Left lobe of liver (tissue), 2 donors: ENCODE measurements at places on chromosomes 6 and 20. TPM values are rescaled to one million over a fixed set of nuclear protein-coding genes. Genes with fewer than 3 reads are reported as not detected.
A peak's percentile ranks its signal among the peaks of the same experiment; 100 is the strongest.

- no peak for DNase-seq
Measured at GRCh38 chr6:109238396-109238795, 143.1 kb downstream of the CEP57L1 start.

GRCh38 chr6:163793011-163793983 is 378.8 kb downstream of the QKI start:
- no peak for DNase-seq

Gene MATN4
- not detected for total RNA-seq

DNA sequence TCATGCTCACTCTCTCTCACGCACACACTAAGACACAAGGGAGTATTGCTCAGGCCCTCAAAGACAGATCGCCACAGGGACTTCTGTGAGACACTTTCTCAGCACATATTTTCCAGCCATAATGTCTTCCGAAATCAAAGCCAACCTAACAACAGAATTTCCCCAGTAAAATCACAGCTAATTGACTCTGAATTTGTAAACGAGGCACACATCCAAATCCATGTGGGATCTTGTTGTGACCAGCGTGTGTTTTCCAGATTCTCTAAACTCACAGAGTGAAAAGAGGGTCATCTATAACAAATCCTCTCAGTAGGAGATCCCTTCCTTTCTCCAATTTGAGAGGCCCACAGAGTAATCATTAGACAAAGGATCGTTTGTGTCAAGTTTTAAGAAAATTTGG is 280.4 kb downstream of the PACRG start:
- DNase-seq: no peak

DNA sequence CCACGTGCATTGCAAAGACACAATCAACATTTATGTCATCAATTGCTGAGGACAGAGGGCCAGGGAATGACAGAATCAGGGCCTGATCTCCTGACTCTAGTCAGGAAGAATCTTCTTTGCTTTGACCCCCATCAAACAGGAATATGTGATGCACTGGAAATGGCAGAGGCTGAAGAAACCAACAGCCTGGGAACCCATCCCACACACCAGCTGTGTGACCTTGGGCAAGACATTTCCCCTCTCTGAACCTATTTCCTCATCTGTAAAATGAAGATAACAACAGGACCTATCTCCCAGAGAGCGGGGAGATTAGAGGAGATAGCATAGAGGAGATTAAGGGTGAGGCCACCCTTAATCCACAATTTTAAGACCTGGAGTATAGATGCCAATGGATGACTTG is 1.5 kb downstream of the HNF4A start:
- no peak for DNase-seq

Gene FNDC1
- total RNA-seq: 0.10 TPM

Gene HCRTR2
- total RNA-seq: not detected

- DNase-seq: peak; percentile 36
Measured at GRCh38 chr20:31862506-31862905, 7.8 kb downstream of the DUSP15 start.

- DNase-seq: peak; percentile 38
Measured at GRCh38 chr20:44018259-44018941, 103.7 kb downstream of the TOX2 start.

GRCh38 chr20:32490942-32491763 is 94.0 kb downstream of the NOL4L start:
- no peak for DNase-seq

- DNase-seq: no peak
Measured at GRCh38 chr6:107360476-107360875, 98.9 kb downstream of the PDSS2 start.

DNA sequence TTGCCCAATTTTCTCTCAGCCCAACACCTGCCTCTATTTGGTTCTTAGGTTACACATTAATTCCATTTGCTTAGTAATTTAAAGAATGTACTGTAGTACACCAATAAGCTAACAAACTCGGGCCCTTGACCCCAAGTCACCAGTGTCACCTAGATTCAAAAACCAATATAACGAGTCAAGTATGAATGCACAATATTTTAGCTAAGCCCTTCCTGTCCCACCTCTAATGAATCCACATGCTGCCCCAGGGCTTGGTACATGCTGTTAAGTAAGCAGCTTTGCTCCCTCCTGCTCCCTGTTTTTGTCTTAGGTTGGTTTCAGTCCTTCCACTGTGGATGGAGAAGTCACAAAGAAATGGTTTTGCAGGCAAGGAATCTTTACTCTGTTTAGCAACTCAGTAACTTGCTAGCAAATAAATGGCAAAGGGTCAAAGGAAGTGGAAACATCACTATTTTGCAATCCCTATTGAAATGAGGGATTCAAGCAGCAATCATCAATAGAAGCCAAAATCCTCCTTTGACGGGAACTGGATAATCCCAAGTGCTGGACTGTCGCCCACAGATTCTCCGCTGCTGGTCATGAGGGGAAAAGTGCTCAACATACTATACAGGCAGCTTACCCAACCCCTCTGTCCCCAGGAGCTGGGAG is 5.0 kb upstream of the MPC1 start:
- DNase-seq: peak; percentile 86

- DNase-seq: no peak
Measured at GRCh38 chr20:3172126-3172932, 1.0 kb downstream of the LZTS3 start.

- peak; percentile 60 for DNase-seq
Measured at GRCh38 chr20:667351-668034, 8.1 kb downstream of the SCRT2 start.

Gene MYH7B
- 0.45 TPM for total RNA-seq

DNA sequence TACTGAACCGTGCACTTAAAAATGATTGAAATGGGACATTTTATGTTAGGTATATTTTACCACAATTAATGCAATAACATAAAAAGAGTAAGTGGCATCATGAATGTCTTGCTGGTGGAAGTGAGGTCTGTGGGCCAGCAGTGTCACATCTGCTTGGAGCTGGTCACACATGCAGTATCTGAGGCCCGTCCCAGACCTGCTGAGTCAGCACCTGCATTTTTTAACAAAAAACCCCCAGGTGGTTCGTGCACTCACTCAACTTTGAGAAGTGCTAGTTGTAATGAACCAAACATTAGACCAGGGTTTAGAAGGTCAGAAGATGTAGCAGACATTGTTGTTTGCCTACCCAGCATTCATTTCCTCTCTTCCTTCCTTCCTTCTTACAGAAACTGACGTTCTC is 21.0 kb downstream of the BANF2 start:
- DNase-seq: no peak

DNA sequence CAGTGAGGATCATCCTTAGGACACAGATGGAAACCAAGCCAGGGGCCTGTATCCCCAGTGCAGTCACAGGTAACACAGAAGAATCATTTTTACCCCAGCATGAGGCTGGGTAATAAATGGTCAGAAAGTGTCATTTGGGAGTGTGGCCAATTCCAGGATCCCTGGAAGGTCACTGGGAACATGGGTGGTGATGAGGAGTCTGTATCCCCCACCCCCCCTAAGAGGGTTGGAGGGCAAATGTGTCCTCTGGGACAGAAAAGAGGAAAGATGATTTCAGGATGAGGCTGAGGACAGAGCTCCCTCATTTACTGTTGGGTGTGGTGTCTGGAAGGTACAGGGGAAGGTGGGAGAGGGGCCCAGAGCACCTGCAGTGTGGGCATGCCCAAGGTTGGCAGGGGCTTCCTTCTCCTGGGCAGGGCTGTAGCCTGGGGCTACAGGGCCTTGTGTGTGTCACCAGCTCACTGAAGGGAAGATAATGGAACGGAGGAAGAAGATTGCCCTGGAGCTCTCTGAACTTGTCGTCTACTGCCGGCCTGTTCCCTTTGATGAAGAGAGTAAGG is 34.5 kb downstream of the PLCG1 start:
- peak; percentile 38 for DNase-seq

DNA sequence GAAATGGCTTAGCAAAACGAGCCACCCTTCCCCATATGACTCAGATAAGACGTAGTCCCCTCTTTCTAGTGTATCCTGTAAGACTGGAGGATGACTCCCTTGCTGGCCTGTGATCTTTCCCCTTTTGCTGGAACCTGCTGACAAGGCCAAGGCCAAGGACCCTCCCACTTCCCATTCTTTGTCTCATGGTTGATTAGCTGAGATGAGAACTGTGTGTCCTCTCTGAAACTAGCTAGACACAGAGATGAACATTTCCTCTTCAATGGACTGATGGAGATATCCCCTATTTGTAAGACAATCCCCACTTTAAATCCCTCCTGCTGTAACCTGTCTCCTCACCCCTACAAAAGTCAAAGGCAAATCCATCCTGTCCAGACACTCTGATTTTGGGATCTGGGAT is 33.4 kb upstream of the SCRT2 start:
- DNase-seq: no peak

- DNase-seq: no peak
Measured at GRCh38 chr20:10647471-10647870, 26.3 kb downstream of the JAG1 start.

DNA sequence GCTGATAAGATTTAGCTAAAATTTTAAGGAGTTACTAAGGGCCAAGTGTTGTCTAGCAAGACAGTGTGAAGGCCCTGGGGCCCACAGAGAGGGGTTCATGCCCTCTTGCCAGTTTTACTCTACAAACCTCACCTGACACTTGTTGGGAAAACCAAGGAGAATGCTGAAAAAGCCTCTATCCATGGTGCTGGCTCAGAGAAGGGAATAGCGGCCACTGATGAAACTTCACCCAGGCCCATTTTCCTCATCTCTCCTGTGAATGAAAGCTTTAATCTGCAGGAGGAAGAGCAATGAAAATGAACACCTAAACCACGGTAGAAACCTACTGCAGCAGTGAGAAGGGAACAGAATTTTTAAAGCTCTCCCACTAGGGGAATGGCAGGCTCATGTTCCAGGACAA is 317.3 kb upstream of the CNR1 start:
- no peak for DNase-seq
